Transverse colon (tissue), 4 donors: ENCODE measurements at places on chromosomes 4 and X. TPM values are rescaled to one million over a fixed set of nuclear protein-coding genes. Genes with fewer than 3 reads are reported as not detected.

DNA sequence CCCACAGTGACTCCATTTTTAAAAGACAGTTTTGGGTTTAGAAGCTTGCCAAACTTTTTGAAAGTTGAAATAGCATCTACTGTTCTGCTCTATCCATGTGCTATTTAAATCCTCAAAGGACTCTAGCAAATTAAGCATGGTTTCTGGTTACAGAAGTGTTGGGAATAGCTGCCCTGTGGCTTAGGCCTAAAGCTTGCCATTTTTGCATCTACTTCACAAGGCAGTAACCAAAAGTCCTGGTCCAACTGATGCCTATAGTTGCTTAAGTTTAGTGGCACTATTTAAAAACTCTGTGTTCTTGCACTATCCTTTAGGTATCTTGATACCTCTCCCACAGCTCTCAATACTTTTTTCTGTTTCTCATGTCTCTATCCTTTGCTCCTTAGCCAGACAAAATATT is 251.0 kb upstream of the GPC4 start:
- H3K36me3 ChIP-seq = no peaks in the 10 kb centered on the region
- H3K4me3 ChIP-seq = no peak overlapping the region
- H3K4me1 ChIP-seq = no peaks in the 10 kb centered on the region
- H3K27ac ChIP-seq = no peak overlapping the region
- no peak for DNase-seq

DNA sequence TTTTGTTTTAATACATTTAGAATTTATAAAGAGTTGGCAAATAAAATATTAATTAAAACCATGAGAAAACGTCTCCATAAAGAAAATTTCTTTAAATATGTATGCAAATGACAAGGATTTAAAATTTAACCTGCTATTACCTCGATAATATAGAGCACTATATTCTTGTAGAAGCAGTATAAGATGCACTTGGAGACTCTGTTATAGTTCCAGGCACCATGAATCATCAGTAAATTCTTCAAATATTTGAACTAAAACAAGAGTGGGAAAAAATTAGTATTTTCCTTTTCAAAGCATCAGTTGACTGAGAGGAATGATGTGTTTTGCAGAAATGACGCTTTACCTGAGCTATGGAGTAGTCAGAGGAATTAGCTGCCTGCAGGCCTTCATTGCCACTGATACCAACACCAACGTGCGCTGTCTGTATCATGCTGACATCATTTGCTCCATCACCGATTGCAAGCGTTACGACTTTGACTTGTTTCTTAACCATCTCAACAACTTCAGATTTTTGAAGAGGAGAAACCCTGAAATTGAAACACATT is 67.3 kb downstream of the SHISA3 start:
- H3K27ac ChIP-seq = no peak overlapping the region
- DNase-seq = no peak
- H3K4me1 ChIP-seq = no peaks in the 10 kb centered on the region
- peaks cover 13% of the 10 kb centered on the region for H3K36me3 ChIP-seq
- no peak overlapping the region for H3K4me3 ChIP-seq
- H3K27me3 ChIP-seq = no peaks in the 10 kb centered on the region

DNA sequence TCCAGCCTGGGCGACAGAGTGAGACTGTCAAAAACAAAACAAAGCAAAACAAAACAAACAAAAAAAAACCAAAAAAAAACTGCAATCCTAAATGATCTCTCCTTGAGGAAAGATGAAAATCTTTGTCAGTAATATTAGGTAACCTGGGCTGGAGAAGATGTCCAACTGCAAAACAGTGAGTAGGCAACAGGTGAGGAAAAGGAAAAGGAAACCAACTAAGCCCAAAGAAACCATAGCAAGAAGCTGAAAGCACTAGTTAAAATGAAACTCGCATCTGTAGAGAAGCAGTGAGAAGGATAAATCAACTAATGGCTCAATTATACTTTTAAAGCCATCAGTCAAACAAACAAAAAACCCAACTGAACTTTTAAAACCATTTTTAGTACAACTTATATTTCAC is 54.2 kb downstream of the ENOX2 start:
- no peaks in the 10 kb centered on the region for H3K36me3 ChIP-seq
- H3K27me3 ChIP-seq = no peaks in the 10 kb centered on the region
- no peak overlapping the region for H3K4me3 ChIP-seq
- no peak overlapping the region for H3K27ac ChIP-seq

Gene ATOH1
- total RNA-seq = 23.5 TPM
